Cerebellum (tissue), 4 donors: ENCODE measurements at places on chromosomes 1 and 21.

- DNase-seq: no peak
Measured at GRCh38 chr1:39084191-39084590, 58.0 kb downstream of the NDUFS5 start.

DNA sequence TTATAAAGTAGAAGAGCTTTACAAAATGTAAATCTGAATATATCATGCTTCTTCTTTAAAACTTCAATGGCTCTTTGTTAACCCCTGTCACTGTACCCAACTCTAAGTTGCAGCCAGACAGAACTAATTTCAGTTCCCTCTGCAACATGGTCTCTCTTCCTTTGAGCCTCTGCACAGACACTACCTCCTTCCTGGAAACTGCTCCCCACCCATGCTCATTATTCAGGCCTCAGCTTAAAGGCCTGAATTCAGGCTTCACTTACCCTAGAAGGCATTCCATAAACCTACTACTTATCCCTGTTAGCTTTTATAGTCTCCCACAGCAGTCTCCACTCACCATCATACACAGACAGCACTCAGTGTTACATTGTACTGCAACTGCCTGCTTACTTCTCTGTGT, 2.6 kb upstream of the EEIG2 start:
- no peak for DNase-seq

DNA sequence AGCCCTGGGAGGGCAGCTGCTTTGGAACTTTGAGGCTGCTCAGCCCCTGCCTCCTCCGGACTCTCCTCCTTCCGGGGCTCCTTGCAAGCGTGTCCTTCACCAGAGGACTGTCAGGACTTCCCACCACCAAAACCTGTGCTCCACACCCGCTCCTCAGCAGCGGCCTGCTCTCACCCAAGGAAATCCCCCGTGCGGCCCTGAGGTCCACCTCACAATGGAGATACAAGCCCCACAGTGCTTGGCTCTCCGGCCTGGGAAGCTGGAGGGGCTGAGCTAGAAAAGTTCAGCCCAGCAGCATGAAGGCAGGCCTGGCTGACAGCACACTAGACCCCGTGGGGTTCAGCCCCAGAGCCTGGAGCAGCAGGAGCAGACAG, 33.6 kb downstream of the PGBD5 start:
- DNase-seq: no peak

DNA sequence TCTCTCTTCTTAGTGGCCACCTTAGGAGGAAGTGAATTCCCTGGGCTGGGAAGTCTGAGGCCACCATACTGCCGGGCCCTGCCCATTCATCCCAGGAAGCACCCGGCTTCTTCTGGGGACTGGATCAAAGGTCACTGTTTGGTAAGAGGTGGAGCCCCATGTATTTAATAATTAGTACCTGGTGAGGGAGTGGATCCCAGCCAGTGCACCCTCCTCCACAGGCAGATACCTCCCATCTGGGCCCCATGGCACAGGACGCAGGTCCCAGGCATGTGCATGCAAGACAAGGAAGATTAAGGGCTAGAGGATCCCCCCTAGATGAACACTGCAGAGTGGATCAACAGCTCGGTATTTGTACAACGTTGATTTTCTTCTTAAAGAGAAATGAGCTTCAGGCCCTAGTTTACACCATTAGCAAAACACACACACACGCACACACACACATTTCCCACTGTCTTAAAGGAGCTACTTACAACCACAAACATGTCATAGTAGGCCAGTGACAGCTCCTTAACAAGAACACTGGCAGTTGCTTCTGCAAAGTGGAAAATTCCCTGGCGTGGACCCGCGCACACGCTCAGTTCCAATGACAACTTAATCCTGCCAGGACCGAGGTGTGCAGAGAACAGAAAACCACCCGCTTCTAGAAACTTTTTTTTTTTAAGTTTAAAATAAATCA, 90.7 kb downstream of the MRPL37 start:
- DNase-seq: peak; percentile 44

- no peak for DNase-seq
Measured at GRCh38 chr1:160702100-160702499, 9.5 kb downstream of the CD48 start.

DNA sequence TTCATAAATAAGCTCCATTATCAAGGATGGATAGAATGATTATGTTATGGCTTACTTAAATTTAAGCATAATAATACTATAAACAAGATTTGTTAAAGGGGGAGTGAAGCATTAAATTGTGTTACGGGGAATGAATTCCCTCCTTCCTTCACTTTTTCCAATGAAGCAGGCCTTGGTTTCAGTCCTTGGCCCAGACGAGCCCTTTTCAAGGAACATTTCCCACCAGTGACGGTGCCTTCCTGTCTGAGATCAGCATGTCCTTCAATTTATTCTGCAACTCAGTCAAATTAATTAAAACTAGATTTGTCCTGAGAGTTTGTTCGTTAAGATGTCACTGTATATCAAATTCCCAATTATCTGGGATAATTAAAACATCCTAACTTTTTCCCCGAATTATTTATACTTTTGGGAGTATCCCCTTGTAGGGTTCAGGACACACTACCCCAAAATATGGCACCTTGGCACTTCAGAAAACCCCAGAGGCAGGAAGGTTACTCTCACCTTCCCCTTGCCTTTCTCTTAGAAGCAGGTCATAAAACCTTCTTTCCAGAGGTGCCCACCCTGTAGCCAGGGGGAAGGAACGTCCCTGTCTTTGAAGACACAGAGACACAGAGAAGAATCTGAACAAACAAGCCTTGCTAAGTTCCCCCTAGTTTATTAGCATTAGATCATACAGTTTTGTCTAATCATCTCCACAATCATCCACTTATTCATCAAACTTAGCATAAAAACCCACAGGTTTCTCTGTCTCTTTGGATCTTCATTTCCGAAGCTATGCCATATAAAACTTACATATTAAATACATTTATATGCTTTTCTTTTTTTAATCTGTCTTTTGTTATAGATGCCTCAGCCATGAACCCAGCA, 86.2 kb upstream of the ARHGAP29 start:
- no peak for DNase-seq

DNA sequence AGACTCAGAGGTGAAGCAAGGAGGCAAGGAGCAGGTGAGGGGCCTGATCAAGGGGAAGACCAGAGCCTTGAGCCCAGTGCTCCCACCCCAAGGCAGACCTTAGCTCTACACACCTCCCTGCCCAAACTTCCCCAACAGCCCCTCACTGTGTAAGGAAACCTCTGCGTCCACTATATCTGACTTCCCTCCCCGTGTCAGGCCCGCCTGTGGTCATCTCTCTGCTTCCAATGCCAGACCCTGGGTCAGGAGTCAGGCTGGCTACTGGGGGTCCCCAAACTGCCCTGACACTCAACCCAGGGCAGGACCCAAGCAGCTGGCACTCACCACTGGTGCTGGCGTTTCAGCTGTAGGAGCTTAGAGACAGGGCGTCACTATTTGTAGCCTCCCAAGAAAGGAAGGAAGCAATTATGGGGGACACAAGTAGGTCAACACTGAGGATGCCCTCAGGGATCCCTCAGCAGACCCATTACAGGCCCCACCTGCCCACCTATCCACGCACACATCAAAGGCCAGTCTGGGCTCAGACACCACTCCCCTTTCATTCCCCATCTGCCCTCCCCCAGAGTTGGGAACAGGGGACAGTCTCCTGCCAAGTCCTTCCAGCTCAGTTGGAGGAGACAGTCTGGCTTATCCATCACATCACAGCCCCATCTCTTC, 811 bp upstream of the S100A3 start:
- DNase-seq: no peak

GRCh38 chr1:59041646-59042277, 255.1 kb upstream of the FGGY start:
- DNase-seq: no peak
